ENCODE measurements at places on chromosomes 4 and X. TPM values are rescaled to one million over a fixed set of nuclear protein-coding genes. Genes with fewer than 3 reads are reported as not detected.

ARFIP1 gene
- 21.6 TPM for total RNA-seq

FAM9C gene
- total RNA-seq, result under 0.01 TPM

SUPT20HL1 gene
- total RNA-seq, result not detected

CXCL3 gene
- total RNA-seq, result 0.22 TPM

- no peak for DNase-seq
Measured at GRCh38 chr4:76515975-76516843, 81.2 kb downstream of the SHROOM3 start.

GRCh38 chr4:169727616-169728015 is 30.1 kb downstream of the HPF1 start:
- no peak for DNase-seq

DNA sequence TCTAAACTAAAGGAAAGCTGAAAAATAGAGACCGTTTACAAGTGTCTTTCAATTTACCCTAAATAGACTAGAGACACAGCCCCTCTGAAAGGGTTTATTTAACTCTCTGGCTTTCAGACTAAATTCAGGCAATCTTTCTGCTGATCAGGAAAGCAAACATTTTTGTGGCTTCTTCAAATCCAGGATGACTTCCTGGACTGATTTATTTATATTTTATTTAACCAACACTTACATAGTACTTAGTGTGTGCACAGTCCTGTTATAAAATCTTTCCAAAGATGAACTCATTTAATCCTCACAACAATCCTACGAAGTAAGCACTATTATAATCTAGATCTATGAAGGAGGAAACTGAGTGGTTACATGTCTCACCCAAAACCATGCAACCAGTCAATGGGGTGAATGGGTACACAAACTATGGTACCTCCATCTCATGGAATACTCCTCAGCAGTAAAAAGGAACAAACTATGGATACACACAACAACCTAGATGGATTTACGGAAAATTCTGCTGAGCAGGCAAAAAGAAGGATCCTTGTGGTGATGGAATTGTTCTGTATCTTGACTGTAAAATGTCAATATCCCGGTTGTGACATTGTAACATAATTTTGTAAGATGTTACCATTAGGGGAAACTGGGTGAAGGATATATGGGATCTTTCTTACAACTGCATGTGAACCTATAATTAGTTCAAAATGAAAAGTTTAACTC is 64.1 kb upstream of the MAMLD1 start:
- no peak for DNase-seq

DNA sequence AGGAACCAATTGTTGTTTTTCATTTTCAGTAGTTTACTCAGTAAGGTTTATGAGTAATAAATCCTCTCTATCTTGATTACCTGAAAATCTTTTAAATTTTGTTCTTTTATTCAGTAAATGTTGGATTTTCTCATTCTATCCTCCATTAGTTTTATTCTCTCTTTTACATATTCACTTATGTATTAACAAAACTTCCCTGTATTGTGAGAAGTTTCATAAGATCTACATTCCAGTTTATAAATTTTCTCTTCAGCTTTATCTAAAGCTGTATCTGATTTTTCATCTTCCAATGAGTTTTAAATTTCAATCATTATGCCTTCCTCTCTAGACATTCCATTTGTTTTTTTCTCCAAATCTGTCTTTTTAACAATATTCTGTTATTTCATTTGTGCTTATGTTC is 310.2 kb downstream of the UNC5C start:
- no peak for DNase-seq

Data from lung microvascular endothelial cell (primary cell).